Activated CD4-positive, alpha-beta T cell treated with anti-CD3 and anti-CD28 coated beads, Interleukin-10, Interleukin-2, amounts not matched to agents 100 ng/mL and 50 ng/mL, durations not matched to agents 16 hours and 8 hours (primary cell): ENCODE measurements at places on chromosomes 1 and 21.

GRCh38 chr1:24301785-24302175, 17.4 kb upstream of the GRHL3 start:
- no peak for DNase-seq

DNA sequence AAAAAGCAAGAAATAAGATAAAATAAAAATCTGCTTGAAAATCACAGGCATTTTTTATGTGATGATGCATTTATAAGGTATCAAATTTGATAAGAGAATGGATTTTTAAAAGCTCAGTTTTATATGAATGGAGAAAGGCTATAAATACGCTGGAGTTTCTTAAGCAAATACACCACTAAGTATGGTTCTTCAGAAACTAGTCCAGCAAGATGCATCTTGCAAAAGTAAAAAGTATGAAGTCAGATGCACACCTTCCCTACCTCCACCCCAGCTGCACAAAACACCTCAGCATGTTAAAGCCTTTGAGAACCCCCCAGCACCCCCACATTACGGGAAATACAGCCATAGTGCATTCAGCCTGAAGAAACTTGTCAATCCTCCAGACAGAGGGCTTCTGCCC, 143.1 kb upstream of the PROX1 start:
- DNase-seq, result no peak

GRCh38 chr1:11682287-11682771, 1.4 kb upstream of the MAD2L2 start:
- DNase-seq, result no peak

DNA sequence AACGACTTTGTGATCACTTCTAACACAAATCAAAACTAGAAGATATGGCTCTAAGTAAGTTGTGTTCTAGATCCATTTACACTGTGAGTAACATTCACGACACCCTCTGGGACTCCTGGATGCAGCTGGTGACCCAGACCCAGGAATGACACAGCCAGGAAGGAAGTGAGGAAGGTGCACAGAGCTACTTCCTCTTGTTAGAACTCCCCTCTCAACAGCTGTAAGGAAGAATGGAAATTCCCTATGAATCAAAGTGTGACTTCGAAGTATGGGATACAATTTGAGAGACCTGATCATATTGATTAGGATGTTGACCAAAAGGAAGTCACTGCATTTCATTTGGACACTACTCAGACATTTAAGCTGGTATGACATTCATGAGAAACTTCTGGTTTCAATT, 185.3 kb downstream of the NRIP1 start:
- no peak for DNase-seq

GRCh38 chr1:9275567-9276034, 17.1 kb upstream of the SPSB1 start:
- peak; percentile 96 for DNase-seq

DNA sequence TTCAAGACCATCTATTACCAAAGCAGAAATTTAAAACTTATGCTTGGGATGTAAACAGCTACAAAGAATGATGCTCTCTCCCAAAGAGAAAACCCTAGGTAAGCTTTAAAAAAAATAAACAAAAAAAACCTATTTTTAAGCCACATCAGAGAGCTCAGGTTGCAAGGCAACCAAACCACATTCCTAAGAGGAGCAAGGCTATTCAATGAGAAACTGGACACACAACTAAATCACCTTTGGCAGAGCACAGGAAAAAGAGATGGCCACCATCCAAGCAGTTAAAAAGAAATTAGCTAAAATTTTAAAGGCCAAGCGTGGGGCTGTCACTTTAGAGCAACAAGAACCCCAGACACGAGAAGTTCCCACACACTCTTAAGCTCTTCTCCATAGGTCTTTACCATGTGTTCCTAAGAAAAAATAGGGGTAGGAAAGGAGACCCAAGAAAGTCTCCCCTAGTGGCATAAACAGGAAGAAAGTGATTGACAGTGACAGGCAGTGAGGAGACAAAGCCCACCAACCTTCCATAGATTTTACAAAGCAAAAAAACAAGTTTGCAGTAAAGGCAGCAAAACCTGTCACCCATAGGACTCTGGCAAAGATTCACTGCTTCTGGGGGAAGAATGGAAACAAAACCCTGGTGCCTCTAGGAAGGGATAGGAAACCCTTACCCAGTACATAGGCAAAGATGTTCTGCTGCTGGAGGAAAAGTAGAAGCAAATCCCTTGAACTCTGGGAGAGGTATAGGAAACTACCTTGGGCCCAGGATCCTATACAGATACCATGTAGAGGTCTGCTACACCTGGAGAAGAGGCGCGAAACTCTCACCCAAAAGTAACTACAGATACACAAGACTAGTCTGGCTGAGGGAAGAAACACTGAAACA, 68.5 kb downstream of the FOXJ3 start:
- no peak for DNase-seq

DNA sequence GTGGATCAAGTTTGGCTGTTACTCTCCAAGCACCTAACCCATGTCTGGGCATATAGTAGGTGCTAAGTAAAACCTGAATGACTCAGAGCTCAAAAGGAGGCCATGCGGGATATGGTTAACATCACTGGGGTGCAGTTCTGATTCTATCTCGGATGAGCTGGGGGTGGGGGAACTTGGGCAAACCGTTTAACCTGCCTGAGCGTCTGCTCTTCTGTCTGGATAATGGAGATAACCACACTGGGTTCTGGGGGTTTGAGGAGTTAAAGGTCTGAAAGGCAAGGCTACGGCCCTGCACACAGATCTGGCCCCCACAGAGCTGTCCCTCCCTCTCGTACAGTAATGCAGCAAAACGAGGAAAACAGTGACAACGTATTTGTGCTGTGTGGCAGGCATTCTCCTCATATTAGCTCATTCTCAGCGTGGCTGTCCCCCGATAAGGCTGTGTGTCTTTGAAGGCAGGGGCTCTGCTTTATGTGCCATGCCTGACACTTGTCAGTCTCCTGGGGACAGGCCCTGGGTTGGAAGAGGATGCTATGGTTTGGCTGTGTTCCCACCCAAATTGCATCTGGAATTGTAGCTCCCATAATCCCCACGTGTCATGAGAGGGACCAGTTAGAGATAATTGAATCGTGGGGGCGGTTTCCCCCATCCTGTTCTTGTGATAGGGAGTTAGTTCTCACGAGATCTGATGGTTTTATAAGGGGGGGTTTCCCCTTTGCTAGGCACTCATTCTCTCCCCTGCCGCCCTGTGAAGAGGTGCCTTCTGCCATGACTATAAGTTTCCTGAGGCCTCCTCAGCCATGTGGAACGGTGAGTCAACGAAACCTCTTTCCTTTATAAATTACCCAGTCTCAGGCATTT, 6.8 kb upstream of the ALDH4A1 start:
- DNase-seq, result no peak

DNA sequence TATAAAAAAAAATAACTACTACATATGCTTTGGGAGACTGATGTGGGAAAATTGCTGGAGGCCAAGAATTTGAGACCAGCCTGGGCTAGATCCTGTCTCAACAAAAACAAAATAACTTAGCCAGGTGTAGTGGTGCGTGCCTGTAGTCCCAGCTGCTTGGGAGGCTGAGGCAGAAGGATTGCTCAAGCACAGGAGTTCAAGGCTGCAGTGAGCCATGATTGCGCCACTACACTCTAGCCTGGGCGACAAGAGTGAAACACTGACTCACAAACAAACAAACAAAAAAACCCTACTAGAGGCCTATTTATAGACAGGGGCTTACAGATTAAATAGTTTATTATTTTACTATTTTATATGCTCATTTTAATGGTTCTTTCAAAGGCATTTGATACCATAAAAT, 80.0 kb downstream of the LHX4 start:
- DNase-seq, result no peak

- DNase-seq, result no peak
Observed at GRCh38 chr1:111775966-111776365, 20.3 kb downstream of the DDX20 start.

- no peak for DNase-seq
Observed at GRCh38 chr1:224734261-224734935, 118.3 kb downstream of the CNIH3 start.

DNA sequence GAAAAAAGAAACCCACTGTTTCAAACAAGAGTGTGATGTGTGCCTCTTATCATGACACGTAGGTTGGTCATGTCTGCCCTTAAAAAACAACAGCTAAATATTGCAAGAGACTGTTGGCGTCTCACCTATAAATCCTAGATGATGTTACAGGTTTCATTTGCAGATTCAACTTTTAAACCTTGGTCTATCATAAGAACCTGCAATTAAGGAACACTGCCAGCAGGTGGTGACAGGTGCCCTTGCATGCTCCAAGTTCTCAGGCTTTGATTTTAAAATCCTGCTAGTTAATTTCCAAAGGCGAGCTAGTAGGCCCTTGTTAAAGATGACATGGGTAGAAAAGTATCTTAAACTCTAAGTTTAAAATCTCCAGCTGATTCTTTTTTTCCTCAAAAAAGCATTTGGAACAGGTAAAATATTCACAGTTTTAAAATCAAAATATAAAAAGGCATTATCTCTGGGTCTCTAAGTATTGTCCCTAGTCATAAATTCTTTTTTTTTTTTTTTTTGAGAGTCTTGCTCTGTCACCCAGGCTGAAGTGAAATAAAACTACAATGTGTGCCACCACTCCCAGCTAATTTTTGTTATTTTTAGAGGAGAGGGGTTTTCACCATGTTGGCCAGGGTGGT, 39.1 kb downstream of the CLSTN1 start:
- peak; percentile 75 for DNase-seq

DNA sequence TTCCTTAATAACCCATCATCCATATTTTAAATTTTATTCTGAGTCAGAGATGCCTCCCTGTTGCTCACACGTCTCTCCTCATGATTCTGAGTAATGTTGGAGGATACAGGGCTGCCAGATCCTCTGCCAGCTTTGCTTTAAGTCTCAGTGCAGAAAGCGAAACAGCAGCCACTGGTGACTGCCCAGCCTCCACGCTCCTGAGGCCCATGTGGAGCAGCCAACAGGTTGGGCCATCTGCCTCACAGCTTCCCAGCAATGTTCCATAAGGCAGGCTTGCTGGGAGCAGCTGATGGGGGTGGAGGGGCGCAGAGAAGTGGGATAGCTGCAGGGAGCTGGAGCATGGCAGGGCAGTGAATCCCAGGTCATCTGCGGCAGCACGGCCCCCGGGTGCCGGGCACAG, 104.2 kb downstream of the IGSF21 start:
- DNase-seq, result no peak

DNA sequence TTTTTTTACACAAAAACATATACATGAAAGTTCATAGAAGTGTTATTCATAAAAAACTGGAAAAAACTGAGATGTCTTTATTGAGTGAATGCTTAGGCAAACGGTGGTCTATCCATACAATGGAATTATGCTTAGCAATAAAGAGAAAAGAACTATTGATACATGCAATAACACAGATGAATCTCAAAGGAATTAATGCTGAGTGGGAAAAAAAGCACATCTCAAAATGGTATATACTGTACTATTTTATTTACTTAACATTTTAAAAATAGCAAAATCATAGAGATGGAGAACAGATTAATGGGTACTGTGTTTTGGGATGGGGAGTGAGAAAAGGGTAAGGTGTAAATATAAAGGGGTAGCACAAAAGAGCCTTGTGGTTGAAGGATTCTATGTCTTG, 29.8 kb downstream of the METTL18 start:
- DNase-seq, result no peak

- no peak for DNase-seq
Observed at GRCh38 chr1:189211742-189212141, 1265.9 kb downstream of the BRINP3 start.

DNA sequence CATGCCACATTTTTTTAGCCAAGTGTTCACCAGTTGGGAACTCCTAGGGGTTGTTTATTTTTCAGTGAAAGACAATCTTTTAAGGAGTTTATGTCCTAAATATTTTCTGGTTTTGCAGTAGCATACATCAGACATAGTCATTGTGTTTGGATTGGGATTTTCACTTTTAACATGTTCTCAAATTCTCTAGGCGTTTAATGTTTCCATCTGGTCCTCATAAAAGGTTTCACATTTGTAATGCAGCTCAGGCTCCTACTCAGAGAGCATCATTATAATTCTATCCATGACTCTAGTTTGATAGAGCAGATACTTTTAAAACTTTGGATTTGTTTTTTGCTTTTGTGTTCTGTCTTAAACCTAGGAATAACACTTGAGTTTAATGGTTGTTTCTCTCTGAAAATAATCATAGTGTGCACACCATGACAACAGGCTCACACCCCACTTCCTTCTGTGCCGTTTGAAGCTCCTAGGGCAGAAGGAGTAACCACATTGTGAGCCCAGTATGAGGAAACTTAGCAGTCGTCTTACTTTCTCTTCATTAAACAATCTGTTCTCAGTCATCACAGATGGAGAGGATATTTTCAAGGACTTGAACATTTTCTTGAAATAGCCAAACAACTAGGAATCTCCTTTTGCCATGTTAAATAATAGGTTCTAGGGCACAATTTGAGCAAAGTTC, 219.6 kb downstream of the PDE4B start:
- no peak for DNase-seq

- no peak for DNase-seq
Observed at GRCh38 chr21:25387665-25388064, 219.6 kb downstream of the MRPL39 start.

DNA sequence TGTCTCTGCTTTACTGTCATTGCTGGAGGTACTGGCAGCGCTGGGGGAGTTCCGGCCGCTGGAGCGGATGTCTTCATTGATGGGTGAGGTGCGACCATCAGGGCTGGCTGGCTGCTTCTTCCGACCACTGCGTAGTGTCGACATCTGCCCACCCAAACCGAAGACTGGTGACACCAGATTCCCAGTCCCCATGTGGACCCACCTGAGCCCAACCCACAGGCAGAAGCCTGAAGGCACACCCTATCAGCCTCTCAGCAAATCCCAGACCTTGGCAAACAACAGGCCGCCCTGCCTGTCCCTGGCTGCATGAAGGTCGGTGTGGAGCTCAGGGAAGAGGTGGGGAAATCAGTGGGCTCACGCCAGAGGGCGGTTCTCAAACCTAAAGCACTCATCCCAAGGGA, 44.8 kb downstream of the SLC45A1 start:
- no peak for DNase-seq

GRCh38 chr1:29730623-29731022, 494.3 kb downstream of the PTPRU start:
- no peak for DNase-seq

GRCh38 chr1:46772571-46772970, 26.3 kb upstream of the CYP4B1 start:
- no peak for DNase-seq
